ENCODE measurements at places on chromosomes 7 and 10.

GRCh38 chr7:17940951-17941431 lies 697 bp upstream of the SNX13 start:
- no peak for DNase-seq

DNA sequence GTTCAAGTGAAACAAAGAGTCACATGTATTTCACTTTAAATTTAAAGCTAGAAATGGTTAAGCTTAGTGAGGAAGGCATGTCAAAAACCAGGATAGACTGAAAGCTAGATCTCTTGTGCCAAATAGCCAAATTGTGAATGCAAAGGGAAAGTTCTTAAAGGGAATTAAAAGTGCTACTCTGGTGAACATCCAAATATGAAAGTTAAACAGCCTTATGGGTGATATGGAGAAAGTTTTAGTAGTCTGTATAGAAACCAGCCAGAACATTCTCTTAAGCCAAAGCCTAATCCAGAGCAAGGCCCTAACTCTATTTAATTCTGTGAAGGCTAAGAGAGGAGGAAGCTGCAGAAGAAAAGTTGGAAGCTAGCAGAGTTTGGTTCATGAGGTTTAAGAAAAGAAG lies 47.1 kb downstream of the MXI1 start:
- DNase-seq: no peak

DNA sequence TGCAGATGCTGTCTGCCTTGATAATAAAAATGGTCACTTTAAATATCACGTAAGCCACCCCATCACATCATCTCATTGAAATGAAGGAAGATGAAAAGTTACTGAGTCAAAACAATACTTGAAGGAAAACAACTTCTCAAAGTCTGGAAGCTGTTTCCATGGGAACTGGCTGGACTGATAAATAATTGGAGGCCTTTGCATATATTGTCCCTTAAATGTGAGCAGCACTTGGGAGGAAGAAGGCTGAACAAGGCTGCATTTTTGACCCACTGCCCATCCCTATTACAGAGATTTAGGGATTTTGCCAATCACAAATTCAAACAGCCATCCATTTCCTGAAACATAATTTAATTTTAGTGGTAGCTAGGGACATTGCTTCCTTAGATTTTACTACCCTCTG lies 18.2 kb upstream of the MAGI2 start:
- DNase-seq: no peak

- DNase-seq: no peak
These were observed 47.3 kb downstream of the PNLIPRP2 start for GRCh38 chr10:116668018-116668417.

- no peak for DNase-seq
These were observed 29.9 kb upstream of the UTF1 start for GRCh38 chr10:133199992-133200611.

DNA sequence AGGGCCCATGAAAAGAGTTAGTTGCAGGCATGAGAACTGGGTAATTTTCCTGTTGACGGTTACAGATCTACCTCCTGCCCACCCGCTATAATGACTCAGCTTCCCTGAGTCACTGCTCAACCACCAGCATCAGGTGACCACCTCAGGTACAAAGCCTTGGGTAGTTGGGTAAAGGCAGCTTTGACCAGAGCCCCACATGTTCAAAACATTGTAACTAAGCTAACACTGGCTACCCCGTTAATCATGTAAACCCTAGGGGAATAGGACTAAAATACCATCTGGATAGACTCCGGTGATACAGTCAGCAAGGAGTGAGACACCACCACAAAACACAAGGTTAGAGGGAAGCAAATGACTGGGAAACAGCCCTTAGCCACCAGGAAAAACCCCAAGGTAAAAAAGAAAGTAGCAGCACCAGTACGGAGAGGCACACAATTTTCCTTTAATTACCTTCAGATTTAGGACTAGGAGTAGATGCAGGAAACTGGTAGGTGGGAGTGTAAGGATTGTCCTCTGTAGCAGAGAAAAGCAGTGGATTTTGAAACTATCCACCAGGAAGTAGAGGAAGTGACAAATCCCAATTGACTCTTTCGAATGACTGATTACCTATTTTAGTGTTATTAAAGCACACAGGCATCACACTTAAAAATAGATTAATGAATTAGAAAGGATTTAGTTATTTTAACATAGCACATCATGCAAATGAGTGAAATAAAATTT lies 103.5 kb upstream of the PDLIM1 start:
- no peak for DNase-seq

DNA sequence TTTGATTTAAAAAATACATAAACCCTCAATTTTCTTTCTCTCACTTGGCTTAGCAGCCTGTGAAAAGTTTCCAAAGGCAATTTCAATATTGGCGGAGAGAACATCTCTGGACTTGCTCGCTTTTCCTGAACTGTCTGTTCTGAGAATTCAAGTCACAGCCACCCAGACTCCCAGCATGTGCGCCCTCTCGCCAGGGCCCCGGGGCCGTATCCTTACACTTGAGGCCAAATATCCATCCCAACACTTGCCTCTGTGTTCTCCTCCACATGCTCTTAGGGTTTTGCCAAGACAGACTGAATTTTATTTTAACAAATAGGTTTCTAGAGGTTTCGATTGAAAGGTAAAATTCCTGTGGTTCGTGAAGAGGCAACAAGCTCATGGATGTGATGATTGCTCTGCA lies 111.5 kb upstream of the GPR26 start:
- no peak for DNase-seq

- no peak for DNase-seq
These were observed 407.1 kb upstream of the MGMT start for GRCh38 chr10:129059977-129060376.

DNA sequence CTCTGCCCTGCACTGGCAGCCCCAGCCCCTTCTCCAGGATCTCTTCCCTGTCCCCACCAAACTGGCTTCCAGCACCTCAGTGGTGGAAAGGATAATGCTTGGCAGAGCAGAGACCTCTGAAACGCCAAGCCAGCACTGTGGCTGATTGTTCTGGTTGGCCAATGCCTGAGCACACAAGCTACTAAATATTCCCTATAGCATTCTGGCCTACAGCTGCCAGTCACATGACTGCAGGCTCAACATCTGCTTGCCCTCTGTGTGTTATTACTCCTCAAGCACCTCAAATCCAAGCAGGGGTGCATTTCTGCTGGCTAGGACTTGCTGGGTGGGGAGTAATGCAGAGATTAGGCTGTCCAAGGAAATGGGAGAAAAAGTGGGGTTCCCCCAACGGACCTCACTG lies 6.1 kb downstream of the TBATA start:
- DNase-seq: no peak

DNA sequence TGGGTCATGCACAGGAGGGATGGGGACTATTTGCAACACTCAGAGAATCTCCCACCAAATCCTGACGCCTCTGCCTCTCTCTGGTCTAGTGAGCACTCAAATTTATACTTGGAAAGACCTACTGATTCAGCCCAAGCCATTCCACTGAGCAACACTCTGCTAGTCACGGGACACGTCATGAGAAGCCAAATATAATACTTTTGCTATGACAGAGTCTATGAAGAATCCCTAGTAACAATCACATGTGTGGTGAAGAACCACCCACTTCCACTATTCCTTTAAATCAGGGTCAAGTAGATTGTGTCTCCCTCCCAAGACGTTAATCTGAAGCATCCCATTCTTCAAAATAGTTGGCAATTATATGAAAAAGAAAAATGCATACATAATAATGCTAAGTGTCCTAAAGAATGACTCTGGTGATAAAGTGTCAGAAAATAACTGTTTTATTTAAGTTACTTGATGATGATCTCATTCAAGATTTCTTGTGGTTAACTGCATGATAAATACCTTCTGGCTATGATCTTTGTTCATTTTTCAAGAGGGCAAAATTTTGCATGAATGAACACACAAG lies 28.5 kb downstream of the CHCHD3 start:
- no peak for DNase-seq

GRCh38 chr10:112080231-112080630 lies 103.3 kb downstream of the GPAM start:
- no peak for DNase-seq

DNA sequence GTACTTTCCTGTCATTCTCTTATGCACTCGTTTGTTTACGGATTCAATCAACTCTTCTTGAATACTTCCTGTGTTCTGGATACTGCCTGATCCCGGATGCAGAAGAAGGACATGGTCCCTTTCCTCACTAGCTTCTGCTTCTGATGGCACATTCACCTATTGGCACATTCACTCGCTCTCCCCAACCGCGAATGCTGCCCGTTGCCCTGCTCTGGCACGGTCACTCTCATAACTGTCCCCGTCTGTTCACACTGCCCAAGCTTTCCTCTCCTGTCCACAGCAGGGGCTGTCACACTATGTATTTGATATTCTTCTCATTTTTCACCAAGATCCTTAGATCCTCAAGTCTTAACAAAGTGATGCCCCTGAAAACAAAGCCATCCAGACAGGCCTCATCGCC lies 327.4 kb downstream of the PAXIP1 start:
- DNase-seq: no peak

GRCh38 chr7:30595436-30596013 lies 847 bp downstream of the GARS1 start:
- no peak for DNase-seq

- DNase-seq: no peak
These were observed 69.0 kb upstream of the VOPP1 start for GRCh38 chr7:55641273-55641691.

GRCh38 chr7:72467237-72467636 lies 55.1 kb upstream of the CALN1 start:
- DNase-seq: no peak

- no peak for DNase-seq
These were observed 47.8 kb downstream of the SHH start for GRCh38 chr7:155764438-155764793.

GRCh38 chr10:99849536-99849935 lies 67.1 kb downstream of the ABCC2 start:
- no peak for DNase-seq

DNA sequence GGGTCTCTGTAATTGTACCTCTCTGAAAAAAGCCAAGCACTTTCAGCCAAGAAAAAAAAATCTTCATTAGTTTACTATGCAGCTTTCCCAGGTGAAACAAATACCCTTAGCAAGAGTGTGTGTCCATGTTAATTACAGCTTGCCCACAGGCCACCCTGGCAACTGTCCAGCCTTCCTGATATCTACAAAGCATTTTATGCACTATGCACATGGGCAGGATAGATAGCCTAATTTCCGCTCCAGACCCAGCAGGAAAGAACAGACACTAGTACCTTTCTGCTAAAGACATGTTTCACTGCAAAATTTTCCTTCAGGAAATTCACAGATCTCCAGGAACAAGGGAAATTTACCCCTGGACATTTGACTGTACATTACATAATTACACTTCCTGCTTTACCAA lies 24.4 kb downstream of the CACNA2D1 start:
- no peak for DNase-seq

DNA sequence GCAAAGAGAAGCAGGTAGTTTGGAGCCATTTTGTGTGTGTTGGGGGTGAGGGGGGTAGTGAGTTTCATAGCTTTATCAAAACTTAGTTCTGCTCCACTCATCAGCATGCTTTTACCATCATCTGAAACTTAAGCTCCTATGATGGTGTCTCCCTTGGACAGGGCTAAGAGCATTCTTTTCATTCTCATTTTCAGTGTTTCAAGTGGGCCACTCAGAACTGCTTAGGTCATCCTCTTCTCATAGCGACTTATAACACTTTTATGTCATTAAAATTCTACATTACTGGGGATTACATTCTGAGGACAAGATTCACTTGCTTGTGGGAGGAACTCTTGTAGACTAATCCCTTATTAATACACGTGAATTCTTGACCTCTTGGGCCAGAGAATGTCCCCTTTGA lies 649.4 kb downstream of the SUGCT start:
- DNase-seq: no peak

- no peak for DNase-seq
These were observed 6.6 kb upstream of the SAMD8 start for GRCh38 chr10:75104842-75105241.

- no peak for DNase-seq
These were observed 204.1 kb downstream of the EBF3 start for GRCh38 chr10:129760003-129760315.

DNA sequence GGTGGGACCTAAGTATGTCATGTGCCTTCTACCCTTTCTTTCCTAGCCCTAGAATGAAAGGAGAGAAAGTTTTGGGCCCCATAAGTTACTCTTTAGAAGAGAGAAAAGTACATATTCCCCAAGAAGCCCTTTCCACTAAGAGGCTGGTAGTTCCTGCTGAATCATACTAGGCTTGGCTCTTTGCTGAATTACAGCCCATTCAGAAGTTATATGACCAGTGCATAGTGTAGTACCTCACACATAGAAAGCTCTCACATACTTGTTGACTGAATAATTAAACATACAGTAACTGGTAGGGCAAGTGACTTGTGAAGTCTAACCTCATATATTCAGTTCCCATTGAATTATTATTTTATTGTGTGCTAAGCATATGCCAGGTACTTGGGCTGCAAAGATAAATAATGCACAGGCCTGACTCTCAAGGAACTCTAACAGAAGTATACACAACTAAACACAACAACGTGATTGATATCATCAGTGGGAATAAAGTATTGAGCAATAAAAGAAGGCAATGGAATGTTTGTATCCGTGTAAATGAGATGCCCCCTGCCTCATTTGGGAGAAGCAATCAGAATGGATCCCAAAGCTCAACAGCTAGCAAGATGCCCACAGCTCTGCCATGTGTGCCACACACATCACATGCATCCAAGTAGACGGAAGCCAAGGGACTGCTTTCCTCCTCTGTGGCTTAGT lies 38.9 kb upstream of the UBN2 start:
- DNase-seq: no peak

- DNase-seq: no peak
These were observed 1.3 kb upstream of the TRIM24 start for GRCh38 chr7:138458576-138459412.

DNA sequence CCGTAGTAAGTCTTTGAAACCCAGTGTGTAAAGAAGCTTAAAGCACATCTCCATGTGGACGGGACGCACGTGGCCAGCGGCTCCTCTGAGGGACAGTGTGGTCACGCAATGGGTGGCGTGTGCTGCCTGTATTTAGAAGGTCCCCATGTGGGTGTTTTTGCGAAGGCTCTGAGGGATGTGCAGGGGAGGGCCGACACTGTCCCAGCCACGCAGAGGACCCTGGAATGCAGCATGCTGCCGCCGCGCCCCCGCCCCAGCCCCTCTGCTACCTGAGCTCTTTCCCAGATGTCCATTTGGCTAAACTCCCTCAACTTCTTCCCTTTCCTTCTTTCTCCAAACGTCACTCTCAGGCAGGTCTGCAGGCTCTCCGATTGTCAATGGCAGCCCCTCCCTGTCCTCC lies 8.8 kb downstream of the PFKP start:
- no peak for DNase-seq

- DNase-seq: no peak
These were observed 745 bp upstream of the ORAI2 start for GRCh38 chr7:102432442-102433218.

GRCh38 chr7:37249240-37249639 lies 199.4 kb downstream of the ELMO1 start:
- no peak for DNase-seq
